Central memory CD4-positive, alpha-beta T cell (primary cell): ENCODE measurements at places on chromosomes 7 and 10.
A peak's percentile ranks its signal among the peaks of the same experiment; 100 is the strongest.

DNA sequence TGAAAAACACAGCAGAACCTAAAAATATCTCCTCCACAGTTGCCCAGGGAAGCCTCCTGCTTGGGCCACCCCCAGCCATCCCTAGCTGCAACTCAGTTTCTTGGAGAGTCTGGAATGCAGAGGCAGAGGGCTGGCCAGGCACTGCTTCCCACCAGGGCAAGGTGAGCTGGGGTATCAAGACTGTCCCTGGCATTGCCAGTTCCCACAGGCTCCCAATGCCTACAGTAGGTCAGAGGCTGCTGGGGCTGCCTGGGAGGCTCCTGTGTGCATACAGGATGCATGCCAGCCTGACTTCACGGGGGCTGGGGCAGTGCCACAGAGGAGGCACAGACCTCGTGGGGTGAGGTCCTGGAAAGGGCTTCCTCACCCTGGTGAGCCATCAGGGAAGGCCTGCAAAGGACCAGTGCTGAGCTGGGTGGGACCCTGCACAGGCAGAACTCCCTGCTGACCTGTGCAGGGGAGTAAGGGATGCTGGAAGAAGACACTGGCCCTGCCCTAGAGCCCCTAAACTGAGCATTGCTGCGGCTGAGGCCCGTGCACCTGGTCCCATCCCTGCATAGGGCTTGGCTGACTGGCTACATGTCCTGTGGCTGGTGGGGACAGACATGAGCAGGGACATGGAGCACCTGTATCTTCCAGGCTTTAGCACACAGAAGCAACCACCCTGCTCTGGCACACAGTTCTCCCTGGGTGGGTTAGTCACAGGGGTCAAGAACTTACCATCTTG, 121.9 kb upstream of the RET start:
- DNase-seq: no peak

DNA sequence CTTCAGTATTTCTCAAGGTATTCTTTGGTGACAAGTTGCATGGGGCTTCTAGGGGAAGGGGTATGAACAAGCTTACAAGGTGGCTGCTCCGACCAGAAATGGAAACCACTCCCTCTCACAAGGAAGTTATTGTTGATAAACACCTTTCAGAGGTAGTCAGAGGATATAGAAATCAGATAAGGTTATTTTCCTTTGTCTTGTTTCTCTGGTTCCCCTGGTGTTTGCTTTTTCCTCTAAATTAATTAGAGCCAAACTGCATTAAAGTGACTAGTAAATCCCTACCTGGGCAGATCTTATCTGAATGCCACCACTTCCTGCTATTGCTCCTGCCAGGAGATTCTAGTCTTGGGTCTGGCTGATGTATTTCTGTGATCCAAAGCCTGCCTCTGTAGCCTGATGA, 725.4 kb downstream of the INHBA start:
- no peak for DNase-seq

- DNase-seq: no peak
These were observed 10.5 kb downstream of the KAT6B start for GRCh38 chr10:74836877-74837276.

DNA sequence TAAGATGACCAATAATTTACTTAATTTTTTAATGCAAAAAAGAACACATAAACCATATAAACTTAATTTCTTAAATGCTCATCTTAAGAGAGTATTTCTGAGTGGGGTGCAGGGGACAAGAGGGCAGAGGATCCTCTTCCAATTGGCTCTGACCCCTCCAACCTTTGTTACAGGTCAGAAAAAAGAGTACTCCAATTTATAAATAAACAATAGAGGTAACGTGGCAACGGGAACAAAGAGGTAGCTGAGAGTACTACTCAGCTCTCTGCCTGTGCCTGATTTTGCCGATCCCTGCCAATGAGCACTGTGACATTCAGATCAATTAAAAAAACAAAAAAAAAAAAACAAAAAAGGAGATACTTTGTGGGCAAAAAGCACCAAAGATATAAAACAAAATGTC, 307.9 kb downstream of the PARD3 start:
- no peak for DNase-seq

DNA sequence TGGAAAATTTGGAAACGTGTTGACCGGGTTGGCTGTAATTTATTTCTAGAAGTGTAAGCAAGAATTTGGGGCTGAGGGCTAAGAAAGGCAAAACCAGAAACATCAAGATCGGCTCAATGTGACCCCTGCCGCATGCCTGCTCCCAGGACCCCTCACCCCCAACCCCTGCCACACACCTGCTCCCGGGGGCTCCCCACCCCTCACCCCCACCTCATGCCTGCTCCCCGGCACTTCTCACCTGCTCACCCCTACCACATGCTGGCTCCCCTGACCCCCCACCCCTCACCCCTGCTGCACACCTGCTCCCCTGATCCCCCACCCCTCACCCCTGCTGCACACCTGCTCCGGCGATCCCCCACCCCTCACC, 19.0 kb upstream of the CFAP46 start:
- DNase-seq: no peak

DNA sequence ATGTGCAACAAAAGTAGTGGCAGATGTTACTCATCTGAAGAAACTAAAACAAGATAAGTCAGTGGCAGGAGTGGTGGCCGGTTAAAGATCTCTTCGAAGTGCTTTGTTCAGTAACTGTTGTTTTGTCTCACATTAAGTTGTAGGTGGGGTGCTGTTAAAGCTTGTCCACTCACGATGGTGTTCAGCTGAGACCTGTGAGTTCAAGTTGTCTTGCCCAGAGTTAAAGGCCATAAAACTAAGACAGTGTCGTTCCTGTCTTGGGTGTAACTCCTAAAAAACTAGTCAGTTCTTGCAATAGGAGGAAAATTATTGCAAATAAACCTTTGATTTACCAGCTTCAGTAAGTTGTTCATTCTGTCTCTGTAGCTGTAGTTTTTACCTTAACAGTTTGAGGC, 857 bp upstream of the FOXP2 start:
- no peak for DNase-seq

DNA sequence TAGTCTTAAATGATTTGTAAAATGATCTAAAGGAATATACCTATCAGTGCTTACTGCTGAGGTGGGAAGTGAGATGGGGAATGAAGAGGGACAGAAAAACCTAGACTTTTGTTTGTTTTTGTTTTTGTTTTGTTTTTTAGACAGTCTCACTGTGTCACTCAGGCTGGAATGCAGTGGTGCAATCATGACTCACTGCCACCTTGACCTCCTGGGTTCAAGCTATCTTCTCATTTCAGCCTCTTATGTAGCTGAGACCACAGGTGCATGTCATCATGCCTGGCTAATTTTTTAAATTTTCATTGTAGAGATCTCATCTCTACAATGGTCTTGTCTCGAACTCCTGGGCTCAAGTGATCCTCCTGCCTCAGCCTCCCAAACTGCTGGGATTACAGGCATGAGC, 116.4 kb upstream of the SEM1 start:
- no peak for DNase-seq

DNA sequence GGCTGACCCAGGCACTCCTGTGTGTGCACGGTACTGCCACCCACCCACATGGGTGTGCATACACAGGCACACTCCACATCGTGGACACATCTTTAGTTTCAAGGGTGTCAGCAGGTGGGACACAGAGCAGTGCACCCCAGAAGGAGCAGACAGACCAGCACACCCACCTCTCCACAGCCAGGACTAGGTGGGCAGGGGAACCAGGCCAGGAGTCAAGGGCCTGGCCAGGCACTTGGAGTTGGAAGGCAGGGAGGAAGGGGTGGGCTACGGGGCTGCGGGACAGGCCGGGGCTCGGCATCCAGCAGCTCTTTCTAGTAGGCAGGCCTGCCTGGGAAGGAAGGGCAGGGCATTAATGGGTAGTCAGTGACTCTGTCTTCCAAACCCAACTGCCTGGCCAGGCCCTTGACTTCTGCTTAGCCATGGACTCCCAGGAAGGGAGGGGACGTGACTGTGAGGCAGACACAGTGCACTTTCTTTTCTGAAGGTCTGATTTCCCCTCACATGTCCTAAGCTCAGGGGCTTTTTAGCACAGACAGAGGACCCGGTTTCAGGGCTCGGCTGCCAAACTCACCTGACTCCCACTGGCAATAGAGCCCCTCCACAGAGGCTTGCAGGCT, 14.6 kb downstream of the RASGEF1A start:
- DNase-seq: no peak

GRCh38 chr7:30771174-30771879, at the start of gene MINDY4:
MINDY4 (plus strand) TSS chr7:30771417; CDS start chr7:30771494, 77 bp downstream.
- DNase-seq: peak; percentile 47

GRCh38 chr10:21194510-21194993, 297.4 kb upstream of the NEBL start:
- no peak for DNase-seq

- DNase-seq: no peak
These were observed 57.7 kb downstream of the PTPRE start for GRCh38 chr10:127964621-127965020.

DNA sequence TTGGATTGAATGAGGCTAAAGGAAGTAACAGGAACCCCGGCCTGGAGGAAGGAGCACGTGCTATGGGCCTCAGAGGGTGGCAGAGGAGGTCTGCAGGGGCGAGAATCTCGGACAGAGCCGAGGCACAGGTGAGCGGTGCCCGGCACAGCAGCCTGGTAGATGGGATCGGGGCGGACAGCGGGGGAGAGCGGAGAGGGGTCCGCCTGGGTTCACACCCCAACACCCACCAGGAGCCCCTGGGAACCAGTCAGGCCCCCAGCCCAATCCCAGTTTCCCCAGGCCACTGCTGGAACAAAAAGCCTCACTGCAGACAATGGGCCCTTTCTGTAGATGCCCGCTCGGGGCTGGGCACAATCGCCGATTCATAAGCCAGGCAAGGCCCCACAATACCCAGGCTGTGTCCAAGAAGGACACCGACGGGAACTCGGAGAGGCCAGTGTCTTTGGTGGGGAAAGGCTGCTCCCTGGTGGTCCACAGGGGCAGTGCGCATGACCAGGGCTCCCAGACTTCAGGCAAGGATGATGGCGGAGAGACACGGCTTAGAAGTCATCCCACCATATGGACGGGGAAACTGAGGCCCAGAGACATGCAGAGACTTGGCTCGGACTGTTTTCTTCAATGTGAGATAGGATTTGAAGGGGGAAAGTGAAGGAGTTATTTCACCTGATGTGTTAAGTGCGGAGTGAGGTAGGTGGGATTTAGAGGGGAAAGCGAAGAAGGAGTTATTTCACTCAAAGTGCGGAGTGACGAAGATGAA, 106.9 kb upstream of the GPR26 start:
- peak; percentile 52 for DNase-seq

GRCh38 chr7:38880035-38880434, 29.0 kb downstream of the VPS41 start:
- no peak for DNase-seq

- DNase-seq: no peak
These were observed 589.8 kb downstream of the DNAJB6 start for GRCh38 chr7:157926521-157927150.

GRCh38 chr10:85924382-85925102, 442.1 kb downstream of the GRID1 start:
- no peak for DNase-seq

DNA sequence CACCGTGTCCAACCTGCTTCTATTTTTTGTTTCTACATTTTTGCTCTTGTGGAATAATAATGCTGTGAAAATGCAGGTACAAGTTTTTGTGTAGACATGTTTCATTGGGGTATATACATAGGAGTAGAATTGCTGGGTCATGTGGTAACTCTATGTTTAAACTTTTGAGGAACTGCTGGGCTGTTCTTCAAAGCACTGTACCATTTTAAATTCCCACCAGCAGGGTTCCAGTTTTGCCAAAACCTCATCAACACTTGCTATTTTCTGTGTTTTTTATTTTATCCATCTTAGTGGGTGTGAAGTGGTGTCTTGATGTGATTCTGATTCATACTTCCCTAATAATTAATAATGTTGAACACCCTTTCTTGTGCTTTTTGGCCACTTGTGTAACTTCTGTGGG, 138.6 kb downstream of the RGS10 start:
- DNase-seq: no peak

DNA sequence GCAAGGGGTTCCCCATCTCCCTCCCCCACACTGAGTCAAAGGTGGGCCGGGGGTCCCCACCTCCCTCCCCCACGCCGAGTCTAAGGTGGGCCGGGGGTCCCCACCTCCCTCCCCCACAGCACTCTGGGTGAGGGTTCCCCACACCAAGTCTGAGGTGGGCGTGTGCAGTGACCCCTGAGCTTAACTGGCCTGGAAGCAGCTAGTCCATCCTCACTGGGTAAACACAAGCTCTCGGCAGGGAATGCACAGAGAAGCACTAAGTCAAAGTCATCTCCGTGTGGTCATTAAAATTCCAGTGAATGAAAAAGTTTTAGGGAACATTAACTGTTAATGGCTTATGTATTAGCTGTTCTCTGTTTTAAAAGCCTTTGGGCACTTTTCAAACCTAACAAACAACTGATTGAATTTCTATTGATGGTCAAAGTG, 43.7 kb upstream of the PRKAR1B start:
- DNase-seq: no peak

- no peak for DNase-seq
These were observed 51.2 kb upstream of the PCBD1 start for GRCh38 chr10:70939441-70940003.

DNA sequence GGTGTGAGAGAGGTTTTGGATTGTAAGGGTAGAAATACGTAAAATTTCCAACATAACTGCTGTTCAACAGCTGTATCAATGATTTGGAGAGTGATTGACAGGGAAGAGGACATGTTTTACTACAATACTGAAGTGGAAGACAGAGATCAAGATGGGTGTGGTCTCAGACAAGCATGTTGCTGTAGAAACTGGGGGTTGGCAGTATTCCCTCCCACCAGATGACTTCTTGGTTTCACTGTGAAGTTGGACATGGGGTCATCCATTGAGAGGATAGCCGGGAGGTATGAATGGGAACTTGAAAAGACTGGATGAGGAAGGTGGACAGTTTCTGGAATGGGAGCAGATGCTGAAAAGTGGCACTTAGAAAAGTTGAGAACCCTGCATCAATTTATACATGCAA, 95.3 kb upstream of the HDAC9 start:
- DNase-seq: no peak

DNA sequence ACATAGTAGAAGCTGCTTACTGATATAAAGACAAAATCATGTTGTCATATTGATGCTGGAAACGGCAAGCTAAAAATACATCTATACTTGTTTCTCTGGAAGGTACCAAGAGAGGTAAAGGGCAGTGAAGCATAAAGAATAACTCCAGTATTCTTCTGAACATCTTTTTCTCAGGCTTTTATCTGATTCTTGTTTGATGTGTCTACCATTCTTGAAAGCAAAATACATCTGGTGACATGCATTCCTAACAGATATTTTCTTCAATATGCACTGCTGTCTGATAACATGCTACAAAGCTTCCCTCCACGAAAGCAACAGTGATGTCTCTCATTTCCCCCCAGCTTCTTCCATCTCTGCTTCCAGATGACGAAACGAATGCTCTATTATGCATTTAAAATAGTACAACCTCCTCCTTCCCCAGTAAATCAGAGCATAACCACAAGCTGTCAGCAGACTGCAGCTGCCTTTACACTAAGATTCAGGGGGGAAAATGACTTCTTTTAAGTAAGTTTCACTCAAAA, 100.8 kb downstream of the ARHGAP21 start:
- peak; percentile 53 for DNase-seq

GRCh38 chr7:107939573-107940489, 48.8 kb downstream of the DLD start:
- no peak for DNase-seq

GRCh38 chr7:21142081-21142480, 285.8 kb upstream of the SP4 start:
- no peak for DNase-seq
